Activated T-helper 2 cell treated with anti-CD3 and anti-CD28 coated beads, Interferon-gamma antibody, Interleukin-2, Interleukin-4, amounts not matched to agents 10 μg/mL and 5 μg/mL and 100 μg/mL, durations not matched to agents 14 hours and 24 hours and 36 hours (primary cell): ENCODE measurements at places on chromosomes 2 and 18. TPM values are rescaled to one million over a fixed set of nuclear protein-coding genes. Genes with fewer than 3 reads are reported as not detected.

RAPGEF4 gene
- total RNA-seq = 0.91 and 0.92 TPM in 2 replicates

SIX2 gene
- total RNA-seq = not detected in 2 replicates

COL3A1 gene
- 0.16 and 0.43 TPM in 2 replicates for total RNA-seq

CAPN14 gene
- 0.18 and 0.27 TPM in 2 replicates for total RNA-seq

SKA1 gene
- 23.5 and 23.6 TPM in 2 replicates for total RNA-seq

ALMS1 gene
- total RNA-seq = 19.0 and 21.6 TPM in 2 replicates

ATP6V1B1 gene
- total RNA-seq = not detected in 2 replicates
